Right atrium auricular region (tissue), 2 donors: ENCODE measurements at places on chromosomes 4 and X. TPM values are rescaled to one million over a fixed set of nuclear protein-coding genes. Genes with fewer than 3 reads are reported as not detected.

PHEX gene
- total RNA-seq, result not detected

GRCh38 chrX:10512258-10512657 is 108.1 kb downstream of the MID1 start:
- no peak for DNase-seq

DNA sequence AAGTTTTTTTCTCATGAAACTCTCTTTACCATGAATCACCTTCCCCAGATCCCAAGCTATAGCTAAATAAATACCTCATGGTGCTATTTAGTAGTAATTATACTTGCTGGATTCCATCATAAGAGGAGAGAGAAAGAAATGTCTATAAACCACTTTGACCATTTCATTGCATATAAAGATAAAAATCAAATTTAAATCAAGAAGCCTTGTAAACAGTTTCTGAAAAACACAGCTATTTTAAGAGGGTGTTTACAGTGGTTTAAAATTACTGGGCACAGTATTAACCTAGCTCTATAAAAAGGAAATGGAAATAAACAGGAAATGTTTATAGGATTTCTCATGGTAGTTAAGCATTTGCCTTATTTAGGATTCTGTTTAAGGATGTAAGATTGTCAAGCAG is 637.9 kb downstream of the ADGRL3 start:
- no peak for DNase-seq

DNA sequence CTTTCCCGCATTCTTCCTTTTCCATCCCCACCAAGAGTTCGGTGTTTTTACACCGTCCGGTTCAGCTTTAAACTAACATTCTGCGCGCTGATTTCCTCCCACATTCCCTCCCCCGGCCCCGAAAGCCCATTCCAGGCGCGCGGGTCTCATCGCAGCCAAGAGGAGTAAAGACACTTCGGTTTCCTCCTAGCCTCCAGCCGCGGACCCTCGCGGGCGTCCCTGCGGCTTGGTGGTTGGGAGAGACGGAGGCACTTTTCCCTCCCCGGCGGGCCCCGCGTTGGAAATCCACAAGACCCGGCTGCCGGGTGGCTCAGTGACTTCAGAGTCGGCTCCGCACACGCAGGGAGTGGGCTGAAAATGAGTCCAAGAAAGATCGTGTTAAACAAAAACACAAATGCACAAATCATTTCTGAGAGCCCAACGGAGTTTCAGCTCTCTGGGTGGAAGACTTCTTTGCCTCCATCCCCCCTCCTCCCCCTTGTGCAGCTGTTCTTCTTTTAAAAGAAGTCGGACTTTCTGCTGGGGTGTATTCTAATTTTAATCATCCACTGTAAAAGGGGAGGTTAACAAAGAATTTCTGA is 2.0 kb upstream of the ARX start:
- DNase-seq, result no peak
